ENCODE measurements at places on chromosomes 7 and 10.

DNA sequence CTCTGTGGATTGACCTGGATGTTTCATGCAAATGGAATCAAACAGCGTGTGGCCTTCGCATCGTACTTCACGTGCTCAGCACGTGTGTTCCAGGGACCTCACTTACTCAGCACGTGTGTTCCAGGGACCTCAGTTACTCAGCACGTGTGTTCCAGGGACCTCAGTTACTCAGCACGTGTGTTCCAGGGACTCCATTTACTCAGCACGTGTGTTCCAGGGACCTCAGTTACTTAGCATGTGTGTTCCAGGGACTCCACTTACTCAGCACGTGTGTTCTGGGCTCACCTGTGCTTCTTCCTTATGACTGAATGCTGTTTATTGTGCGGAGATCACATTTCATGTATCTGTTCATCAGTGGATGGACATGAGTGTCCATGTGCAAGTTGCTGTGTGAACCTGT is 22.0 kb downstream of the INPP5A start:
- DNase-seq, result no peak

- no peak for DNase-seq
Measured at GRCh38 chr7:43469051-43469450, 113.9 kb upstream of the STK17A start.

GRCh38 chr10:74991435-74991834 is 120.0 kb upstream of the SAMD8 start:
- DNase-seq, result peak; percentile 74

DNA sequence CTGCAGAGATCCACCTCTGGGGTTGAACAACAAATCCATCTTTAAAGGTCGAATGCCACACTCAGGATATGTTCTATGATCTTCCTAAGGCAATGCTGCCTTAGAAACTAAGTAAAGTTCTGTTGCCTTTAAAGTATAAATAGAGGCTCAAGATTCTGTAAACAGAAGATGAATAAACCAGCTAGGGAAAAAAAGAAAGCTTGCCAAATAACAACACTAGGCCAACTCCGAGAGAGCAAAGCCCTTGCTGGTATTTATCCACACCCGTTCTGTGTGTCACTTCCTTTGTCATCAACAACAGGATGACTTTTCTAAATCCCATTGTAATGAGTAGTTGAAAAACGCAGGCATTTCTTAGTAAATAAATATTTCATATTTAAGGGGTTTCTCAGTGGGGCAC is 330.0 kb upstream of the GLI3 start:
- no peak for DNase-seq

DNA sequence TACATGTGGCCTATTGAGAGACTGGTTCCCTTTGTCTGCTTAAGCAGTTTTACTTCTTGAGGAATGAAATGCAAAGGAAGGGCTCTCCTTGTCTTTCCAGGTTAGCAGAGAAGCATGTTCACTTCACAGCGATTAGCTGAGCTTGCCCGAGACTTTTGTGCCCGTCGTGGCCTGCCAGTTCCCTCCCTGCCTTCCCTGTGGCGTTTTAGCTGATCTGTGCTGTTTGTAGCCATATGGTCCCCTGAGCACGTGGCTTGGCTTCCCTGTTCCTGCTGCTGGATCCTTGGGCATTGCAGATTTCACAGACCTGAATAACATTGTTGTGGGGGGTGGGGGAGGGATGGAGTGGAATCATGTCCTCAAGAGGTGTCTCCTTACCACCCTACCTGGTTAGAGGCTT is 61.8 kb downstream of the SND1 start:
- DNase-seq, result no peak
